AG09309 (cell line): ENCODE measurements at places on chromosomes 11 and 22.

DNA sequence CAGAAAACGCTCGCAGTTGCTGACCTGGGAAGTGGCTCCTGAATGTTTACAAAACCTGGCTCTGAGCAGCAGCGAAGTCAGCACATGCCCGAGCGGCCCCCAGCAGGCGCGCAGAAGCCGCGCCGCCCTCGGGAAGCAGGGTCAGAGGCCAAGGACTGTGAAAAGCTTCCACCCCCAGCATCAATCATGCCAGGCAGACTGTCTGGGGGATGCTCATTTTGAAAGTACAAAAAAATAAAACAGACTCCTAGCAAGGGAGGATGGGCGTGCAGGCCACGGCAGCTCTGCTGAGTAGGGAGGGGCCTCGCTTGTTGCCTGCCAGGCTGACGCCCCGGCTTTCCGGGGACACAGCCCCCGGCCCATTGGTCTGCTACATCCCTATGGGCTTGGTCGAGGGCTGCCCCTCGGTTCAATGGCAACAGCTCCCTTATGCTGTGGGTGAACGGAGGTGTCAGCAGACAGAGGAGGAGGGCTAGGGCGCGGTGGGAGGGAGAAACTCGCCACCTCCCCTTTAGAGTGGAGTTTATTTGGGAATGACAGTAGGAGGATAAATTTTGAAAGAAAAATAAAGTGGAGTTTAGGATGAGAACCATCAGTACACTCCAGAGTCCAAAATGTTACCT is 37.7 kb upstream of the GNB1L start:
- DNase-seq = no peak

- no peak for DNase-seq
These were observed 42.3 kb downstream of the PANX1 start for GRCh38 chr11:94170953-94171352.

DNA sequence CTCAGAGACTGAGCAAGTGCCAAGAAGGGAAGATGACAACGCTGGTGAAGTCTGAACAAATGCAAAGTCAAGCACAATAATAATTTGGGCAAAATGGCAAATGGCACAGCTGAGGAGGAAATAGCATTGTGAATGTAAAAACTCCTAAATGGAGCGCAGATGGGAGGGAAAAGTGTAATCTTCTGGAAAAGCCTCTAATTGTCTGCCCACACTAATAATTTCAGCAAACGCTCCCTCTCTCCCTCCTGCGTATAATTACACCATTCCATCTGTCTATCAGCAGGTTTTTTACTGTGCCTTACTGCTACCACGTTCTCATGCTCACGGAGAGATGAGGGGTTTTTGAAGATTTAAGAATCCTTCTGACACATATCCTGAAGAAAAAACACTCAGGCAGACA is 302.6 kb downstream of the KIRREL3 start:
- DNase-seq = no peak

- DNase-seq = no peak
These were observed 2.7 kb upstream of the KRTAP5-6 start for GRCh38 chr11:1694064-1694845.

DNA sequence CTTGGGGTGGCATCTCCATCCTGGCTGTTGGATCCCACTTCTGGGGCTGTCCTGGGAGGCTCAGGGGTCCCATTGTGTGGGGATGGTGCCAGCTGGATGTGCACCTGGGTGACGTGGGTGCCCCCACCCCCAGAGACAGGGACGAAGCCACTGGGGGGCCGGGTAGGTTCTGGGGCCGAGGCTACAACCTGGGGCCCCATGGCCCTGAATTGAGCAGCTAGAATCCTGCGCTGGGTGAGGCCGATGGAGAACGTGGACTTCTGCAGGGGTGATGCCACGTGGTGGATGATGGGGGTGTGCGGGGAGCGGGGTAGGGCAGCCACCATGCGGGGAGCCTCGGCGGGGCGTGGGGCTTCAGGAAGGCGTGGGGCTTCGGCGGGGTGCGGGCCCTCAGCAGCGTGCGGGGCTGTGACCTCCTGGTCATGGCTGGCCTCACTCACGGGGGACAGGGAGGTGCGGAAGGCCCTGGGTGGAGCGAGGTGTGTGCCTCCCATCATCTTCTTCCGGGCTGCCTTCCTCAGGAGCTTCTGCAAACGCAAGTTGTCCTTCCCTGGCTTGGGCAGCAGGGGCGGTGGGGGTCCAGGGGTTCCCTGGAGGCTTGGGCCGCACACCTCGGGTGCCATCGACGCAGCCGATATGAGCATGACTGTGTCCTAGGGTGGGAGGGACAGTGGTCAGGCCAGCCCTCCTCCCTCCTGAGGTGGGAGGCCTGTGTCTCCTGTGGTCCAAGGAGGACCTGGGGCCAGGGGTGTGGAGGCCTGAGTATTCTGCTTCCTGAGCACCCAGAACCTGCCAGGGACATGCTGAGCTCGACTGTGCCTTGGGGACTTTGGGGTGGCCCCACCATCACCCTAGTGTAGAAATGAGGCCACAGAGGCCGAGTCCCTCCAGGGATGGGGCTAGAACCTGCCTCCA is 1.5 kb downstream of the PRR33 start:
- no peak for DNase-seq

GRCh38 chr22:30291058-30291892 is 2.0 kb upstream of the CASTOR1 start:
- no peak for DNase-seq

DNA sequence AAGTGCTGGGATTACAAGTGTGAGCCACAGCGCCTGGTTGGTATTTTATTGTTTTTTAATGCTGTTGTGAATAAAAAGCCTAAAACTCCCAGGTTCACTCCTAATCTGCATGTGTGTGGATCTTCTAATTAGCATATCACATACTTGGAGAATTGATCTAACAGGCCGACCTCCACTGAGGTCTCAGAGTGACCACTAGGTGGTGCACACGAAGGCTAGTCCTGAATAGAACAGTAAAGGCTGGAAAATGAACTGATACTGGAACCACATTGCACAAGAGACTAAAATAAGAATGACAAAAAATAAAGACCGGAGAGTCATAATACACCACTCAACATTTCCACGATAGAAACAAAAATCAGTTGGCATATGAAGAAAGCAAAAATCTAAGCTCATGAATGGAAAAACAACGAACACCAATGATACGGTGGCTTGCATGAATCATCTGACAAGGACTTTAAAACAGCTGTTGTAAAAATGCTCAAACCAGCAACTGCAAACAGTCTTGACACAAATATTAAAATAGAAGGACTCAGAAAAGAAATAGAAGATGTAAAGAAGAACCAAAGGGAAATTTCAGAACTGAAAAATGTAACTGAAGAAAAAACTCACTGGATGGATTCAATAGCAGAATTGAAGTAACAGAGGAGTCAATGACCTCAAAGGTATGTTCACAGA is 19.2 kb downstream of the PIM3 start:
- DNase-seq = no peak

DNA sequence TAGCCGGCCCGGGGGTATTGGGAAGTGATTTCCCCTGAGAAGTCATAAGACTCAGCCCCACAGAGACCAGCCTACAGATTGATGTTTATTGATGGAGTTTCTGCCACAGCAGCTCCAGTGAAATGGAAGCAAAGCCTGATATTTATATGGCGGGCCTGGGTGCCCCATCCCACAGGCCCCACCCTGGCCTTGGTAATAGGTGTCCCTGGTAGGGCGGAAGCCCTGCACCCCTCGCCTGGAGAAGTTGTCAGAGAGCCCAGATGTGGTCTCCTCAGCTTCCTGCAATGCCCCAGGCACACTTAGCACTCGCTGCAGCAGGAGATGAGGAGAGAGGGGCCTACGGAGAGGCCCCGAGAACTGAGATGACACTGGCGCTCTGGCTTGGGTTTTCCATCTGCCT is 107.4 kb downstream of the MORC2 start:
- DNase-seq = no peak

GRCh38 chr11:42598341-42598740 is 713.5 kb upstream of the API5 start:
- no peak for DNase-seq

DNA sequence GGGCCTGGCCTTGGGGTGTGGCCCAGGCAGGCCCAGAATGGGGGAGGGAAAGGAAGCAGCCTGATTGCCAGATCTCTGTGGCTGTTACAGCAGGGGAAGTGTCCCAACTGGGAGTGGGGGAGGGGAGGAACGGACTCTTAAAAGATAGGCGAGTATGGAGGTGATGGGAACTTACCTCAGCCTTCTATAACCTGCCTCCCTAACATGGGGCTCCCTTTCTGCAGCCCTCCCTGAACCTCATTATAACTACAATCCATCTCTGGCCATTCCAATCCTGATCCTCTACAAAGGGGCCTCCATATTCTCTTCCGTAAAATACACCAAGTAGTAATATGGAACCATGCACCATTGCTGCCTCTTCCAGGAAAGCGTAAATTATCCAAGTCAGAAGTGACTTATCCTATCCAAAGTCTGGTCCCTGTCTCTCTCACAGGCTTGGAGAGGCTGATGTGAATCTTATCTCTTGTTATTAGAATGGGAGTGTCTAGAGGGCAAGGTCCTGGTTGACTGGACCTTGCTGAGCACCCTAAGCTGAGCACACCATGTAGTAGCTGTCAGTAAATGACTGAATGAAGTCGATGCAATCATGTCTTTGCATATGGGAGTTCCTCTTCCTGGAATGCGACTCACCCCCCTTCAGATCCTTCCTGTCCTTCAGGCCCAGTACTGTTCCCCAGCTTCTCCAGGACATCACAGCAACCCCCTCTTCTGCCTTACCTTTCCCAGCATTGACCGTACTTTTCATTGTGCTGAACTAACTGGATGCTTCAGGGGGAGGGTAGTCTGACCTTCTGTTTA is 5.9 kb downstream of the RHOG start:
- no peak for DNase-seq

- DNase-seq = no peak
These were observed 49.7 kb downstream of the RTN4R start for GRCh38 chr22:20218326-20218872.

GRCh38 chr11:60658409-60658808 is 41.0 kb upstream of the MS4A8 start:
- DNase-seq = no peak

- DNase-seq = no peak
These were observed 10.5 kb upstream of the RPS19BP1 start for GRCh38 chr22:39543095-39543494.

GRCh38 chr22:48945621-48946458 is 881.8 kb downstream of the BRD1 start:
- DNase-seq = no peak

DNA sequence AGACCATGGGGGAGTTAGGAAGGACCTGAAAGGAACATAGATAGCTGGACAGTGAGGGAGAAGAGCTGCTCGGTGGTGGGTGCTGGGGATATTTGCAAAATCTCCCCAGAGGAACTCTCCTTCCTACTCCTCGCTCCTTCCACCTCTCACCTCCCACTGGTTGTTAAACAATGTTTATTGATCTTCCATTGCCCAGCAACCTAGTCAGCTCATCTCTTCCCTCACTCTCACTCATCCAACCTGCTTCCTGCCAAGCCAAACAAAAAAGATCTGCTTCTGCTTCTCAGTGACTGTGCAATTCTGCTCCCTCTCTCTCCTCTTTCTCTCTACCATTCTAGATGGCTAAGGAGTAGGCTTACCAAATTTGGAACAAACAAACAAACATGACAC is 115.0 kb downstream of the SLC1A2 start:
- DNase-seq = peak; percentile 46

- no peak for DNase-seq
These were observed 168.7 kb downstream of the WT1 start for GRCh38 chr11:32266601-32267000.

DNA sequence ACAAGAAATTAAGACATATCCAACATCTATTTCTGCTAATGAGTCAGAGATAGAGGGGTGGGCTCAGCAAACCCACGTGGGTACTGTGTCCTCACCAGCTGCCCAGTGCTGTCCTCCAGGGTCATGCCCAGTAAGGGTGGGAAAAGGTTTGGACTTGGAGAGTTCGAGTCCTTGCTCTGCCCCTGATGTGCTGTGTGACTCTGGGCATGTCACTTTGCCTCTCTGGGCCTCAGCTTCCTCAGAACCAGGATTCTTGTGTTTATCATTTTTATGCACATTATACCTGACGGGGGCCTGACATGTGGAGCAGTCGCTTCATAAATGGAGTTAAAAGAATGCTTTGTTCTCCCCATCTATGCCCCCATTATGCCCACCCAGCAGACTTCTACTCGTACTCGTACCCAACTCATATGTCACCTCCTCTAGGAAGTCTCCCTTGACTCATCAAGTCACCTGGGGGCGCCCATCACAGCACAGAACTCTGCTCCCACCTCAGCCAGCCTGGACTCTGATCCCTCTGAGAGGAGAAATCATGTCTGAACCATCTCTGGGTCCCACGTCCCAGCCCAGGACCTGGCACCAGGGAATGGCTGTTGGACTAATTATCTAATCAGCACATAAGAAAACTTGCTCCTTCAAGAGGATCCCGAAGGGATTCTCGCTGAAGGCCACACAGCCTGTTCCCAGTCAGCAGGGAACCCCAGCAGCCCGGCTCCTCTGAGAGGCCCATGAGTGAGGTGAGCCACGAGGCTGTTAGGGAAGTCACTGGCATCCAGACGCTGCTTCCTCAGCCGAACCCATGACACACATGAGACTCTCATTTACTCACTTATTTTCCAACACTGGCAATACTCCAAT is 38.7 kb upstream of the TSKU start:
- no peak for DNase-seq

- no peak for DNase-seq
These were observed 6.5 kb downstream of the OR52M1 start for GRCh38 chr11:4551346-4551979.

DNA sequence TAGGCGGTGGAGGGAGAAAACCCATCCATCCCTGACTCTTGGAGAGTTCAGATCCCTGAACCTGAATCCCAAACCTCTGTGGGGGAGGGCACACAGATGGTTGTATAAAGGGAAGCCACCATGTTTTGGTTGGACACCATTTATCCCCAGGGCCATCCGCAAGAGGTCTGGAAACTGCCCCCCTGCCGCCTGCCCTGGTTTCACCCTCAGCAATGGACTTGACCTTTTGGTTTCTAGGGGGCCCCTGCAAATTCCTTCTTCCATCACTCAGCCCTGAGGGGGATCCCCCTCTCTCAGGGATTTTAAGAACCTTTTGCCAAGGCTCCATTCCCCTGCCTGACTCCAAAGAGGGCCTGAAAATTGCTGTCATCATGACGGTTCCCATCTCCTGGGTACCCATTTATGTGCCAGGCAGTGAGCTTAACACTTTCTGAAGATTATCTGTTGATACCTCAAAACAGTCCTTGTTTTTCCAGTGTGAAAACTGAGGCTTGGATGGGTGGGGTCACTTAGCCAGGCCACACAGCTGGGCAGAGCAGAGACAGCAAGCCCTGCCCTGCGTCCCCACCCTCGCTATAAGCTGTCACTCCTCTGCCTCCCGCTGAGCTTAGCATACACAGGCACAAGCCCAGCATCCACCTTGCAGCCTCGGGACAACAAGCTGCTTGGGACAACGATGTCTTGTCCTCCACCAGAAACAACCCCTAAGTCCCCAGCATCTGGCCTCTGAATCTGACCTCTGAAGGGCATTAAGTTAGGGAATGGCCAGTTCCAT is 33.2 kb upstream of the CRYBB3 start:
- no peak for DNase-seq

DNA sequence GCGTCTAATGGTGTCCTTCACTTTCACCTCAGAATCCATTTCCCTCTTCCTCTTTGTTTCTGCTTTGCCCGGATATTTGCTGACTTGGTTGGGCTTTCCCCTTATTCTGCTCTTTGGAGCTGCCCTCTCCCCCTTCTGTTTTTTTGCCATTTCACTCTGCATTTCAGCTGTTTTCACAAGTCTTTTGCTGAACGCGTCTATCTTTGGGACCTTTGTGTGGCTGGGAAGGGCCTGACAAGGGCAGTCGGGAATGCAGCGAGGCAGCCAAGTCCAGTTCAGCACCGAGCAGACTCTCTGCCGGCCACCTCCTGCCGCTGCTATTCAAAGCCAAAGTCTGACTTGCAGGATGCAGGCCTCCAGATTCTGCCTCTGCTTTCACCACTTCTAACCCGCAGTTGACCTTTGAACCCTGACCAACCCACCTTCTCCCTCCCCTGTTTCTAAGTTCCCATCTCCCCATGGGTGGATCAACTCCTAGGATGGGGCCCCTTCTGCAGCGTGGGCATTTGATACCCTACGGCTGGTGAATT is 38.2 kb downstream of the FEZ1 start:
- DNase-seq = no peak
